ENCODE measurements at places on chromosomes 6 and 20.

- no peak for DNase-seq
Measured at GRCh38 chr6:33289784-33290315, 449 bp downstream of the PFDN6 start.

- no peak for DNase-seq
Measured at GRCh38 chr6:5093231-5094015, 8.3 kb downstream of the PPP1R3G start.

DNA sequence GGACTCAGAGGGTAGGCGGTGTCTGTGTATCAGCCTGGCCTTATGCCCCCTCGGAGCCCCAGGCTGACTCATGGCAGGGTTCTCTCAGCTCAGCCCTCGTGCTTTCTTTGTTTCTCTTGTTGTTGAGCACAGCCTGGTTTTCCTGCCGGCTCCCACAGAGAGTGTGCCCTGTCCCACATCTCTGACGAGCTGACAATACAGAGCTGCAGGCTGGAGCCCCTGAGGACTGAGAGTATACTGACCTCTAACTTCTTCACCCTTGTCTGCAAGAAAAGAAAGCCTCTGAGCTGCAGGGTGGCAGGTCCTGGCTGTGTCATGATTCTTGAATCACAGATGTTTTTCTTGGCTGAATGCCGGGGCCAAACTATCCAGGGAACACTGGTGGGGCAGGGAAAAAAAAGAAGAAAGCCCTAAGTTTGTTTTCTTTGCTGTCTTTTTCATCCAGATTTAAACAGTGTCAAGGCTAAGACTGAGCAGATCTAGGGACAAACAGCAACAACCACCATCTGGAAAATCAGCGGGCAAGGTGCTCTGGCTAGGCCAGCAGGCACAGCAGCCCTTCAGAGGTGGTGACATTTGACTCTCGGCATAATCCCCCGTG, 63.3 kb upstream of the ZNF133 start:
- no peak for DNase-seq

- no peak for DNase-seq
Measured at GRCh38 chr20:36786246-36786645, 12.7 kb upstream of the DSN1 start.

DNA sequence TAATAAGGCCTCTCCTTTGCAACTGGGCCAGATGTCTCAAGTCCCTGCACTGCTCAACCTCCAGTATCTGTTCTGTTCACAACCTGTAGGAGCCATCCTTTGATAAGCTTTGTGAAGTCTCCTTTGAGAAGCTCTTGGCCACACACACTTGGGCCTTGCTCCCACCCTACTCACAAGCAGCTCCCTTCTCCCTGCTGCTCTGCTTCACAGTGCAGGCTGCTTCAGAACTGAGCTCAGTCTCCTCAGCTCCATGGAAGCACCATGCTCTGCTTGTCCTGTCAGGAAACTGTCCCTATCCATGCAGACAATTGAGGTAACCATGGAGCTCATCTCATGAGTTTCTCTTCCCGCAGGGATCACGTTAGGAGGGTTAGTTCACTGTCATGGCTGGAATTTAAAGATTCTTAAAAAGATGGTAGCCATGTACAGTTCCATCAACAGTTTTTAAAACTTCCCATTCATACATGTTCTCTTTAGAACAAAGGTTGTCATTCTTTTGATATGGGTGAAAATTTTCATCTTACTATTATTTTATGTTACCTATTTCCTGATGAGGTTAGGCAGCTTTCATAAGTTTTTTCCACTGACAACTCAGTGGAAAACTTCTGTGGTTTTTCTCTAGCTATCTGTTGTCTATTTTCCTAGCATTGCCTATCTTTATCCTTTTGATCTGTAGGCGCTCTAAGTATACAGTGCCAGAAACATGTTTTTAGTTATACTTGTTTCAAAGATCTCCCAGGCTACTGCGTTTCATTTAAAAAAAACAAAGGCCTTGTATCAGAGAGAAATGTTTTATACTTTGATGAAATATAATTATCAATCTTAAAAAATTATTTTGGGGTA, 62.6 kb downstream of the AK9 start:
- DNase-seq = no peak

DNA sequence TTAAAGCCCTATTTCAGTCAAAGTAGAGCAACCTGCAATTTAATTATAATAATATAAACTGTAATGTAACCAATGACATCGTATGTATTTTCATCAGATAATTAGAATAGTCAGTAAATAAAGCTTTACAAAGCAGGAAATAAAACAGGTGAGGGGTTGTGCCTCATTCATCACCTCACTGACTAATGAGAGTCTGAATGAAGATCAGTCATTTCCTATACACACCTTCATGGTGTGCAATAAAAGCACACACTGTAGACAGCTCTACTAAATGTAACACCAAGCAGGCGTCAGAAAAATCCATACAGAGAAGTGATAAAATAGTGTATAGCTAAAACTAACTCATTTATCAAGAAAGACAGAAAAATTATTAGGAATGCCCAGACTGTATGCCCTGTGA, 105.9 kb downstream of the MAN1A1 start:
- no peak for DNase-seq

- no peak for DNase-seq
Measured at GRCh38 chr20:57910716-57911115, 200.9 kb upstream of the PMEPA1 start.

- no peak for DNase-seq
Measured at GRCh38 chr20:62335532-62335931, 31.6 kb downstream of the LAMA5 start.

- DNase-seq = no peak
Measured at GRCh38 chr20:3233991-3234498, 4.9 kb downstream of the SLC4A11 start.

DNA sequence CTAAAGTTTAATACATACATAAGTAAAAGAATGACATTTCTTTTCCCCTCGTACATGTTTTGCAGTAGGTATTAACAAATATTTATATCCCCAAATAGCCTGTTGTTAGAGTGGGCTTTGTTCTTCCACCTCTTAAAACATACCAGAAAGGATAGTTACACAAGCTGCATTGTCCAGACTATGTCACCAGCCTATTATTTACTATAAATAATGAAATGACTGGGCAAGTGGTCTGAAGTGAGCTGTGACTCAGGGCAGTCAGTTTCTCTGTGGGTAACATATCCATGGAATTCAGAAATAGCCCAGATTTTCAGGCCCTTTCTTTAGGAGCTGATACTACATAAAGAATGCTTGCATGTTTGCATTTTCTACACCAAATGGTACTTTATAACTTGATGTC, 60.1 kb downstream of the FUT9 start:
- no peak for DNase-seq

- no peak for DNase-seq
Measured at GRCh38 chr6:139577124-139577762, 202.8 kb upstream of the CITED2 start.

DNA sequence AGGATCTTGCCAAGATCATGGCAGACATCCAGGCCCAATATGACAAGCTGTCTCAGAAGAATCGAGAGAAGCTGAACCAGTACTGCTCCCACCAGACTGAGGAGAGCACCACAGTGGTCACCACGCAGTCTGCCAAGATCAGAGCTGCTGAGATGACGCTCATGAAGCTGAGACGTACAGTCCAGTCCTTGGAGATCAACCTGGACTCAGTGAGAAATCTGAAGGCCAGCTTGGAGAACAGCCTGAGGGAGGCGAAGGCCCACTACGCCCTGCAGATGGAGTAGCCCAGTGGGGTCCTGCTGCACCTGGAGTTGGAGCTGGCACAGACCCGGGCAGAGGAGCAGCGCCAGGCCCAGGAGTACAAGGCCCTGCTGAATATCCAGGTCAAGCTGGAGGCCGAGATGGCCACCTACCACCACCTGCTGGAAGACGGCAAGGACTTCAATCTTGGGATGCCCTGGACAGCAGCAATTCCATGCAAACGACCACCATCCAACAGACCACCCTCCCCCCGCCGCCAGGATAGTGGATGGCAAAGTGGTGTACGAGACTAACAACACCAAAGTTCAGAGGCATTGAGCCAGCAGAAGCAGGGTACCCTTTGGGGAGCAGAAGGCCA, 44.7 kb upstream of the GRM4 start:
- no peak for DNase-seq

- DNase-seq = no peak
Measured at GRCh38 chr6:101391772-101392585, 1.5 kb upstream of the GRIK2 start.

GRCh38 chr20:57439432-57439831, 48.2 kb downstream of the RBM38 start:
- DNase-seq = no peak

- DNase-seq = no peak
Measured at GRCh38 chr6:130063806-130064205, 45.4 kb downstream of the L3MBTL3 start.

GRCh38 chr6:26604026-26604425, 7.3 kb downstream of the ABT1 start:
- DNase-seq = no peak

DNA sequence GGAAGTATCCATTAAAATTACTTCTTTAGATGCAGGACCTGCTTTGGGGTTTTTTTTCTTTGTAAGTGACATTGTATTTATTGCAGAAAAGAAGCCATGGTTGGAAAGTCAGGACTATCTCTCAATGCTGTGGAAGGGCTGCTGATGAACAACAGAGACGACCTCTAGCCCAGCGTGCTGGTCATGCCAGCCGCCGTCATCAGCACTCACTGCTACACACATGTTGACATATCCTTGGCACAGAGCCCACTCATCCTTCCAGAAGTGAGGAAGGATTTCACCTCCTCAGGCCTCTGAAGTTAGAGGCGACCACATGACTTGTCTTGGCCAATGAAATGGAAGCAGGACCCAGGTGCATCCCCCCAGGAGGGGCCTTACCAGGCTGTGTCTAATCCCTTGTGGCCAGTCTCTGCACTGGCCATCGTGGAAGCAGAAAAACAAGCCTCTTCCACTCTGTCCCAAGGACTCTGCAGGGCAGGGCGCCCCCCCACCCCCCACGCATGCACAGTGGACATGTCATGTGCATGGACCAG, 343.5 kb downstream of the TAF4 start:
- no peak for DNase-seq

DNA sequence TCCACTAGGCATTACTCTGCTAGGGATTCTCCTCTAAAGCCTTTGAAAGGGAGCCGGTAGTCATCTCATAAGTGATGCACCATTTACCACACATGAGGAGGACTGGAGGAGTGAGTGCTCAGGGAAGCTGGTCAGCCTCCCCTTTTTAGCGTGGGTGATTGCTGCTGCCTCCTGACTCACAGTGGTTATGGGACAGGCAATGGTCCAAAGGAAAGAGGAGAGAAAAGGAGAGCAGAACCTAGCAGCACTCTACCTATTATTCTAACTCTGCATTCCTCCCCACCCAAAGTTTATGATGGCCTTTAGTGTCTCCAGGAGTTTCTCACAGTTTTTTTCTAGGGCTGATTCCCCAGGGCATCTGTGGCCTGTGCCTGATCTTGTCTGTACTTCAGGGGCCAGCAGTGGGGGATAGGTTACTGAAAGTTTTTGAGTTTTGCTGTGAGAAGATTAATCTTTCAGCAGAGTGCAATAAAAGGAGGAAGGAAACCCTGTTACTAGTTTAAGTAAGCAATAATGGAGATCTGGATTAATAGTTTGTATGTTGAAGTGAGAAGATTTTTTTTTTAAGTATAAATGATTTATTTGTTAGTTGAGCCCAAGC, 36.4 kb upstream of the GCLC start:
- no peak for DNase-seq

DNA sequence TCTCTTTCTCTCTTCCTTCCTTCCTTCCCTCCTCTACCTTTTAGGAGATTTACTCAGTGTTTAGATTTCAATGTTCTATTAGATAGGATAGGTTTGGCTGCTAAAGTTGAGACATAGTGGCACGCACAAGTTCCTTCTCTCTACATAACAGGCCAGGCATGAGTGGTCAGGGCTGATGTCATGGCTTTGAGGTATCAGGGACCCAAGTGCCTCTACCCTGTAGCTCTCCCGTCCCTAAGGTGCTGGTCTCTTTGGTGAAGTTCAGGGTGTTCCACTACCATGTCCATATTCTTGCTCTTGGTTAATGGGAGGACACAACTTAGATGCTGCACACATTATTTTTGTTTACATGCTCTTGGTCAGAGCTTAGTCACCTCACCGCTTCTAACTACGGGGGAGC, 245.3 kb downstream of the QKI start:
- no peak for DNase-seq

- DNase-seq = no peak
Measured at GRCh38 chr6:90139272-90139817, 157.3 kb downstream of the BACH2 start.

DNA sequence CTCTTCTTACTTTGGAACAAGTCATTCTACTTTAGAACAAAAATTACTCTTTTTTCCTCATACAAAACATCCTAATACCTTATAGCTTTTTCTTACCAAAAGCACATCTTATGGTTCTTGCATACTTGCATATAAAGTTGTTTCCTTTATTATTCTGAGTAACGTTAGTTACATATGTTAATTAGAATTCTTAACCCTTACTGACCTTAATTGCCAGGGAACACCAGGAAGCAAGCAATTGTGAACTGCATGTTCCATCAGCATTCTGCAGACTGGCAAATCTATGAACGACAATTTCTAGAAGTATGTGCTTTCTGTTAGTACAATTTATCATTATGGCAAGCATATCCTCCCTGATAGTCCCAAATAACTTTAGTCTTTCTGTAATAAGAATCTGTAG, 831.0 kb downstream of the C6orf118 start:
- no peak for DNase-seq

DNA sequence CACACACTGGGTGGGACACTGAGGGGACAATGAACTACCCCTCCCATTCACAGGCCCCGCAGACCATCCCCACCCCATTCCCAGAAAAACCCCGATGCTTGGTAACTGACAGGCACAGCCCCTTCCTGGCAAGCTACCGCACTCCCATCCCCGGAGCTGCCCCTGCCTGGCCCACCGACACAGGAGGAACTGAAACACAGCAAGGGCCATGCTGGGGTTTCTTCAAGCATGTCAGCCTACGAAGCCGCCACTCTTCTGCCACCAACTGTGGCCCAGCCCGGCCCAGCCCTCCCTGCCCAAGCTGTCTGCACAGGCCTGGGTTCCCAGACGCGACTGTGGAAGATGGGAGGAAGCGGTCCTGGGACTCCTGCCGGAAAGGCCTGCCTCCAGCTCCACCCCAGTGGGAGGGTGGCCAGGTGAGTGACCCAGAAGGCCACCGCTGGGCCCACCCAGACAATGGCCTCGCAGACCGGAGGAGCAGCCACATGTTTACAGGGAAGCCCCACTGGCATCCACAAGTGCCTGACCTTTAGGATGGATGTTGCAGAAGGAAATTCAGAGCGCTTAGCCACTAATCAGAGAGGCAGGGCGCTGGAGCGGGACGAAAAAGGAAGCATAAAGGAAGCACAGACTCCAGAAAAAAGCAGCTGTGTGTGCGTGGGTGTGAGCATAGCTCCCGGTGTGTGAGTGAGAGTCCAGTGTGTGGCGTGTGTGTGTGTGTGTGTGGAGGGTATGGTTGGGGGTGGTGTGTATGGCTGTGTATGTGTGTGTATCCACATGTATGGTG, 91.6 kb downstream of the PRND start:
- no peak for DNase-seq

GRCh38 chr6:151065027-151065815, 174.5 kb upstream of the AKAP12 start:
- no peak for DNase-seq

DNA sequence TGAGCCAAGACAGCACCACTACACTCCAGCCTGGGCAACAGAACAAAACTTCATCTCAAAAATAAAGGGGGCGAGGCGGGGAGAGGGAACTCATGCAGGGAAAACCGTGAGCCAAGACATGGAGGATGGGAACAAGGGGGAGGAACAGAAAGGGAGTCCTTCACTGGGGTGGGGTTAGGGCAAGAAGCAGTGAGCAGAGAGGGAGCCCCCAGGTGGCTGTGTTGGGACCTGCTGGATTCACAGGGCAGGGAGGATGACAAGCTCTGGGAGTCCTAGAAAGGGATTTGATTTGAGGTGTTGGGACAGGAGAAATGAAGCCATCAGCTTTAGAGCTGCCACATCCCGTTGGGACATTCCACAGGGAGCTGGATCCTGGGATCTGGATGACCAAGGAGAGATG, 90.6 kb upstream of the TOP1 start:
- no peak for DNase-seq

Data from CD4-positive, CD25-positive, alpha-beta regulatory T cell (primary cell).